Uterine smooth muscle cell (primary cell): ENCODE measurements at places on chromosomes 3 and 15. TPM values are rescaled to one million over a fixed set of nuclear protein-coding genes. Genes with fewer than 3 reads are reported as not detected.

The LPP gene
- total RNA-seq: 70.6 and 111 TPM in 2 replicates

The MAPKAPK3 gene
- total RNA-seq: 15.2 and 15.6 TPM in 2 replicates

The DUOXA1 gene
- 0.12 TPM in 1 of 2 replicates, not detected in the other for total RNA-seq

The GOLGA8O gene
- 1.7 TPM in 1 of 2 replicates, not detected in the other for total RNA-seq

The POPDC2 gene
- total RNA-seq: 0.50 and 6.3 TPM in 2 replicates

The EFCC1 gene
- total RNA-seq: not detected in 2 replicates

The CATSPER2 gene
- total RNA-seq: 2.1 and 2.9 TPM in 2 replicates

The NRROS gene
- 2.2 and 3.0 TPM in 2 replicates for total RNA-seq

The BFSP2 gene
- total RNA-seq: not detected in 2 replicates

The PDZRN3 gene
- total RNA-seq: 22.8 and 27.7 TPM in 2 replicates

The CPN2 gene
- total RNA-seq: not detected in 2 replicates

The CLDN18 gene
- 0.12 TPM in 1 of 2 replicates, not detected in the other for total RNA-seq

The RARRES1 gene
- 26.2 and 30.5 TPM in 2 replicates for total RNA-seq

The TRPC1 gene
- total RNA-seq: 43.5 and 51.9 TPM in 2 replicates

The TRH gene
- not detected in 2 replicates for total RNA-seq

The ERC2 gene
- total RNA-seq: 0.55 and 0.75 TPM in 2 replicates

The HDAC11 gene
- 11.5 and 21.2 TPM in 2 replicates for total RNA-seq

The KPNA4 gene
- total RNA-seq: 36.6 and 45.6 TPM in 2 replicates

The C3orf52 gene
- total RNA-seq: 17.2 and 24.9 TPM in 2 replicates

The OR5K2 gene
- total RNA-seq: not detected in 2 replicates

The SLC22A14 gene
- under 0.01 TPM in 1 of 2 replicates, not detected in the other for total RNA-seq

The LTF gene
- under 0.01 TPM in 1 of 2 replicates, not detected in the other for total RNA-seq

The ATRIP gene
- total RNA-seq: 5.4 and 13.4 TPM in 2 replicates

The TRIM69 gene
- total RNA-seq: 12.4 and 15.1 TPM in 2 replicates

The MAGEF1 gene
- 32.0 and 34.0 TPM in 2 replicates for total RNA-seq

The FRMD5 gene
- total RNA-seq: 11.1 and 12.4 TPM in 2 replicates

The ITIH1 gene
- total RNA-seq: not detected in 2 replicates

The NPAP1 gene
- not detected in 2 replicates for total RNA-seq

The EFCAB12 gene
- total RNA-seq: under 0.01 TPM in 1 of 2 replicates, not detected in the other

The EPHA3 gene
- 1.9 and 2.2 TPM in 2 replicates for total RNA-seq

The GOLGA8K gene
- 0.25 TPM in 1 of 2 replicates, not detected in the other for total RNA-seq

The POC1A gene
- total RNA-seq: 9.4 and 24.8 TPM in 2 replicates

The CHRM5 gene
- 0.75 TPM in 1 of 2 replicates, not detected in the other for total RNA-seq

The CGGBP1 gene
- 65.7 and 77.1 TPM in 2 replicates for total RNA-seq

The NANOGP8 gene
- not detected in 2 replicates for total RNA-seq

The PATL2 gene
- total RNA-seq: 0.62 and 0.77 TPM in 2 replicates

The SEMA5B gene
- total RNA-seq: not detected in 2 replicates

The MB21D2 gene
- total RNA-seq: 7.6 and 18.7 TPM in 2 replicates

The LMCD1 gene
- 13.4 and 35.6 TPM in 2 replicates for total RNA-seq

The DUOXA2 gene
- not detected in 2 replicates for total RNA-seq

The DPPA2 gene
- total RNA-seq: not detected in 2 replicates

The GOLGA6B gene
- total RNA-seq: not detected in 2 replicates

The FILIP1L gene
- 15.8 and 24.0 TPM in 2 replicates for total RNA-seq
